ENCODE measurements at places on chromosomes 12 and 14.
A peak's percentile ranks its signal among the peaks of the same experiment; 100 is the strongest.

DNA sequence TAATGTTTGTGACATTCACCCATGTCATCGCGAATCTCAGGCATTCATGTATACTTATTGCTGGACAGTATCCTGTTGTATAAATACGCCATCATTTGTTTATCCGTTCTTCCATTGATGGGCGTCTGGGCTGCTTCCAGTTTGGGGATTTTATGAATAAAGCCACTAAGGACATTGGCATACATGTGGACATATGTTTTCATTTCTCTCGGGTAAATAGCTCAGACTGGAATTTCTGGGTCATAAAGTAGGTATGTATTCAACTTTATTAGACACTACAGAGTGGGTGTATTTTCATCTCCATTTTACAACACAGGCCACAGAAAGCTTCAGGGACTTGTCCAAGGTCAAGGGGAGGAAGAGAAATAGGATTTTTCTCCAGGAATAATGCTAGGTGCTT is 48.9 kb downstream of the HRK start:
- no peak for DNase-seq

GRCh38 chr14:52244997-52245396 is 22.5 kb upstream of the PTGDR start:
- DNase-seq = no peak

DNA sequence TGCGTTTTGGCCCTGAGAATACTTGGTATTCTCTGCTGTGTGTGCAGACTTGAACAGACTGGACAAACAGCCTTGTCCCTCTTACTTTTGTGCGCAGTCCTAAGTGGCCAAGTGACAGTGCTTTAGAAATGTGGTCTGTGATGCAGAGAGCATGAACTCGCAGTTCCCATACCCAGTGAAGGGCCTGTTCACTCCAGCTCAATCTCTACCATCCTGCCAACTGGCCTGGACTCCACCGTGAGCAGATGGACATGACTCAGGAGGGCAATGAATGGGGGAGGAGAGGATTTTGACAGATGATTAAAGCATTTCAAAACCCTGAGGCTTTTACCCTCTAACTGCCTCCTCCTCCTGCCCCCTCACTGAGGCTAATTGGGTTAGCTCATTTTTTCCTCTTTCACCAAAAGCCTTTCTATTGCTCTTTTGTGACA is 62.5 kb upstream of the PYGL start:
- DNase-seq = peak; percentile 88

- DNase-seq = peak; percentile 69
Observed at GRCh38 chr12:53999559-54000115, 324 bp upstream of the HOXC9 start.

GRCh38 chr12:110123919-110124268 is 263 bp upstream of the IFT81 start:
- DNase-seq = no peak

DNA sequence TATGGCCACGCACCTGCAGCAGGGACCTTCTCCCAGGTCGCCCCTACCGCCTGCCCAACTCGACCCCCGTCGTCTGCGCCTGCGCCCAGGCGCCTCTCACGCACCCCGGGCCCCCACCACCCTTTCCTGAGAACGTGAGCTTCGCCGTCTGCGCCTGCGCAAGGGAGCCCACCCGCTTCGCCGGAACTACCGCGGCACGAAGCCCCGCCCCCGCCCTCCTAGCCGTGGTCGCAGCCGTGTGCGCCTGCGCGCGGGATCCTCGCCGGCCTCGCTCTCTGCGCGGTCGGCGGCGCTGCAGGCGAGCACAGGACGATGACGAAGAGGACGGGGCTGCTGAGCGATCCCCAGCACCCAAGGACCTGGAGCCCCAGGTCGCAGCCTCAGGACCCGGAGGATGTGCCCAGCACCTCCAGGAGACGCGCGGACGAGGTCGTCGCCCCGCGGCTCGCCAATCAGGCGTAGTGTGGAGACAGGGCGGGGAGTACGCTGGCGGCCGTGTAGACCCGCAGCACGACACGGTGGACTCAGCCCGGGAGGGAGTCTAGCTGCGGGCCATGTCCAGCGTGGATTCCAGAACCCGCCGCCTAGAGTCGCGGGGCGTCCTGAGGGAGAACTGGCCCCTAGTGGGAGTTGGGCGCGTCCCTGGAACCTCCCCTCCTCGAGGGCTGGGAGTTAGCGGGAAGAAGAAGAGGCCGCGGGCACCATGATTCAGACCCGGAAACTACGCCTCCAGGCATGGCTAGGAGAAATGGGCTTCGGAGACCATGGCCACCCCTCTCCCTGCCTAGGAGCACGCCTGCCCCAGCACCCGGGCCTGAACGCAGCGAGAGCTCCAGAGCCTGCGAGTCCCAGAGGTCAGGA is 1120.8 kb upstream of the TMEM132C start:
- no peak for DNase-seq

- peak; percentile 47 for DNase-seq
Observed at GRCh38 chr12:47080725-47081502, 1.2 kb upstream of the AMIGO2 start.

DNA sequence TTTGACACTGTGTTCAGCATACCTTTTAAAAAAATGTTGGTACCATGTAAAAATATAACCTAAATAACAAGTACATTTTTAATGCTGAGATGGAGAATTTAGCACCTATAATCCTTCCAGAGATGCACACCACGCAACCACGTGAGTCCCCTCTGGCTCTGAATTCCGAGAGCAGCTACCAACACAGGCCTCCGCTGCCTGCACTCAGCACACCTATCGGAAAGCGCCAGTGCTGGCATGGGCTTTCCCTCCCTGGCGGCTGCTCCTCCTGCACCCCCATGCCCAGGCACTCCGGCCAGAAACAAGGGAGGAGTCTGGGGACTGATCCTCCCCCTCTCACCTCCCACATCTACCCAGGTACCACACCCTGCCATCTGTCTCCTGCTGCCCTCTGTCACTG is 47.0 kb downstream of the ITPK1 start:
- DNase-seq = no peak

DNA sequence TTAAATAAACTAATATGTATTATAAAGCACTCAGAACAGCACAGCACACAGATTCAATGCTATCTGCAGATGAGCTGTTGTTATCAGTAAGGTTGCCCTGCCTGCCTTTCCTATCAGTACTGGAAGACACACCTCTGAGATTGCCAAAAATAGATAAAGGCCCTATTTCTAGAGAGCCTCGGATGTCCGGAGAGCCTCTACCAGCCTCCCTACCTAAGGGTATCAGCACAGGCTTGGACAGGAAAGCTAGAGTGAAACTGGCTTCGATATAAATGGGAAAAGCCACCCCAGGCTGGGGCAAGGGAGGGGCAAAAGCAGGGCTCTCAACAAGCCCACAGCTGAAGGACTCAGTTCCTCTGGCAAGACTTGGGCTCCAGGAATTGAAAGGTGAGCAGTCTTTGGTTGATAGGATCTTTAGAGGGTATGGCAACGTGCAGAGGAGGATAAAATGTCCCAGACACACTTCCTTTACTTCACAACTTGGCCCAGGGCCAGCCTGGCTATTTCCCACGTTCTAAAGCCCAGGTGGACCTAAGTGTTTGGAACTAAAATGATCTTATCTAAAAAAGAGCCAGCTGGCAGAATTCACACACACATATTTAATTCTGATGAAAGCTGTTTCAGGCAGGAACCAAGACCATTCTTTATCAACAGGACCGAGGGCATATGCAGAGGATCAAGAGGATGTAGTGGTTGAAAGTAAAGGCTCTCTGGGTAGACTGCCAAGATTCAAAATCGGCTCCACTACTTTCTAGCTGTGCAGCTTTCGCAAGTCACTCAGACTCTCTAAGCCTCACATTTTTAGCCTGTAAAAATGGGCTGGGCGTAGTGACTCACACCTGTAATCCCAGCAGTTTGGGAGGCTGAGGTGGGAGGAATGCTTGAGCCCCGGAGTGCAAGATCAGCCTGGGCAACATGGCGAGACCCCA is 37.8 kb upstream of the ITPR2 start:
- peak; percentile 35 for DNase-seq

- no peak for DNase-seq
Observed at GRCh38 chr12:52836042-52836466, 1.9 kb upstream of the KRT79 start.

- DNase-seq = peak; percentile 55
Observed at GRCh38 chr12:8077207-8077606, 4.9 kb upstream of the NECAP1 start.

GRCh38 chr12:101691503-101692096 is 5.8 kb upstream of the CHPT1 start:
- DNase-seq = no peak
